ENCODE measurements at places on chromosomes 7 and 10.
A peak's percentile ranks its signal among the peaks of the same experiment; 100 is the strongest.

DNA sequence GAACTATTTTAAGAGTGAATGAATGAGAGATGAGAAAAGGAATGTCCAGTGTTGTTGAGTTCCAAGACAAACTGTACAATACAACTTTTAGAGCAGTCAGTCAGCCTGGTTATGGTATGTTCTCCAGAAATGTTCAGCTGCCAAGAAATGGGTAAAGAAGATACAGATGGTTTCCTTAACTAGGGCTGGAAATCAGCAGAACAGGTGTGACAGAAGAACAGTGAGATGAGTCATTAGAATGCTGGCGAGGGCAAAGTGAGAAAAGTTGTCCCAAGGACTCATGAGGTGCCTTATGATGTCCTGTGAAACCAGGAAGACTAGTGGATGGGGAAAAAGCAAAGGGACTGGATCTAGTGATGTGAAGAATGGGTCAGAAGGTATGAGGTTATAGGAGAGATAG lies 20.8 kb upstream of the SEPTIN7 start:
- DNase-seq: no peak

- peak; percentile 30 for DNase-seq
Measured at GRCh38 chr7:139850906-139851305, 21.8 kb downstream of the TBXAS1 start.

GRCh38 chr7:142250705-142251104 lies 7.2 kb downstream of the PRSS58 start:
- no peak for DNase-seq

GRCh38 chr10:76296957-76297356 lies 865.5 kb downstream of the LRMDA start:
- peak; percentile 35 for DNase-seq

- DNase-seq: peak; percentile 61
Measured at GRCh38 chr7:22859641-22860290, 37.1 kb upstream of the TOMM7 start.

DNA sequence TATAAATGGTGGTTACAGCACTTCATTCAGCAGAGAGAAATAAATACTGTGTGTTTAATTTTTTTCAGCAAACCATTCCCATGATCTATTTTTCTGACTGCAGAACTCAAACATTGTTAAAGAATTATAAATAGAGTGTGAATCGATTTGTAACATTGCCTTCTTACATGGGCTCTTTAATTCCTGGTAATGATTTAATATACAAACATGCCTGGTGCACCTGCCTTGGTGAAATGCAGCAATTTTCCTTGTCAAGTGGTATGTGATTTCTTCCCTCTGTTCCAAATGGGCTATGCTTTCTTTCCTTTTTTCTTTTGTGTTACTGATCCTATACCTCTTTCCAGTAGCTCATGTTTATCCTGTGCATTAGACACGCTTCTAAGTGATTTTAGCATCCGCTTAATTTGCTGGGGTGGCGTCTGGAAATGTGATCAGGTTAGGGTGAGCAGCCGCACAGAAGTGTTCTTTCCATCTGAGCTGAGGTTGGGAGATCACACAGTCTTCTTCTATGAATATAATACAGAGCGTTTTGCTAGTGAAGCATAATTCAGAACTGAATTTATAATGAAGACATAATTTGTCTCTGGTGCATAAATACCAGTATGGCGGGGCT lies 94.3 kb upstream of the ITGB1 start:
- DNase-seq: no peak

GRCh38 chr7:14229047-14229446 lies 239.6 kb upstream of the ETV1 start:
- no peak for DNase-seq

DNA sequence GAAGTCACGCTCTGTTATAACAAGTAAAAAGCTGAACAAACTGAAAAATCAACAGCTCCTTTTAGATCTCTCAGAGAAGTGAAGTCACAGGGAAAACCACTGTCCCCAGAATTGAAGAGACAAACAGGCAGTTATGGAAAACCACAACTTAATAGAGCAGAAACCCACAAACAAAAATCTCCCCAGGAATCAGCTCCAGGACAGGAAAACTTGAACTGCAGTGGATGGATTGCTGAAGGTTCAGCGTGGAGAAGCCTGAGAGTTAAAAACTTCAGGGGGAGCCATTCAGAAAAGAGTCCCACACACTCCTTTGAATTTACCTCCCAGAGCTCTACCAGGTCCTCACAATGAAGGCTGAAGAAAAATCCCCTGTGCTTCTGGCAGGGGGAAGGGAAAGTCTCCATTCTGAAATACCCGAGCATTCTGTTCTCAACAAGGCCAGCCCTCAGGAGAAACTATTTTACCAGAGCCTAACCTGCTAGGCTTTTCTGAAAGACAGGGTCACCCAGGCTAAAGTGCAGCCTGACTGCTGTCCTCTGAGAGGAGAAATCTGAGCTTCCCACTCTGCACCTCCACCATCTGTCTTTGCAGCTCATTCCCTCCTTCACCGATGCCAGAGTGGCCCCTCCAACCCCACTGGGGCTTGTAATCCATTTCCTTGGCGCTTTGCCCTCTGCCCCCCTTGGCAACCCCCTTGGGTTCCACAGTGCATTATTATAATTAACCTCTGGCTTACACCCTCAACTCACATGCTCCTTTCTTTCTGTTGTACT lies 65.0 kb upstream of the CCNY start:
- DNase-seq: no peak

GRCh38 chr7:90817846-90818245 lies 221.7 kb downstream of the CDK14 start:
- DNase-seq: no peak

GRCh38 chr10:120818301-120818700 lies 32.9 kb upstream of the WDR11 start:
- DNase-seq: no peak

DNA sequence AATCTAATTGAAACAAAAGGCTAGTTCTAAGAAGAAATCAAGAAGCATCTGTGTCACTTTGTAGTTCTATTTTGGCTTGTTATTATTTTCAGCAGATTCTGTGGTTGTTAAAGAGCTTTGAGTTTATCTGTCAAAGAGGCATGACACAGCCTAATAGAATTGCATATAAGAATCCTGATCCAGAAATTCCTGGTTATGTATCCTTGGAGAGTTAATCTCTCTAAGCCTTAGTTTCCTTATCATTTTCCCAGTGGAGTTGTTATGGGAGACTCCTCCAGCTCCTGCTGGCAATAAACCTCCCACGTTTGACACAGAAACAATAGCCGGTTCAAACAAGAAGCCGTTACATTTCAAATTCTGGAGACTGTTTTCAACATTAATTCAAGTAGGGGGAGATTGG lies 288.3 kb downstream of the SDHAF3 start:
- no peak for DNase-seq

DNA sequence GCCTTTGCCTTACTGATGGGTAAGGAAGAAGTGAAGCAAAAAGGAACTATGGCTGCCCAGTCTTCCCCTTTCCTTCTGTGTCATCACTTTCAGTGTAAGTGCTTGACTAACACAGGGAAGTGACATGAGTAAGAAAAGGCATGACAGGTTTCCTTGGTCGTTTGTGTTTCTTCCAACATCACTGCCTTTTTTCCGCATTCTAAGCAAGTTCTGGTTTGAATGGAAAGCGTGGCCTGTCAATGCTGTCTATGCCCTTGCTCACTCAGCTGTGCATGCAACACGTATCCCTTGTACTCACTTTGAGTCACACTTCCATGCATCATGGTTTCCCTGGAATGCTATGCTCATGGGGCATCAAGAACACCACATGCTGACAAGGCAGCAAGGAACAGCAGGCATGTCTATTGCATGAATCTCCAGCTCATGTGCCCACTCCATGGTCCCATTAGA lies 111.8 kb downstream of the OAT start:
- no peak for DNase-seq

Data from fibroblast of the aortic adventitia (primary cell).